ENCODE measurements at places on chromosomes 6 and 20.

DNA sequence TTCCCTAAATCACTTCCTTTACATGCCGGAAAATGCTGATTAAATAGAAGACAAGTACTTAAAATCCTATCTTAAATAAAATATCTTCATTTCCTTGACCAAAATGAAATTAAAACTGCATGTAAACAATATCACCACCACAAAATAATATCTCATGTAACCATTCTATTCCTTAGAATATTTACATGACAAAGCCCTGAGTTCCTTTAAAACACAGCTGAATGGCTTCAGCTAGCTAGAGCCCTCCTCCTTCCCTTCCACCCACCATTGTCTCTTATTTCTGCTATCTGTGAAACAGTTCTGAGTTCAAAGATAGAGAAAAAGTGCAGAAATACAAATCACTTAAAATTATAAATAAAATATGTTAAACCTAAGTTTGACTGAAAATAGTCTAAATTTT, 103.1 kb downstream of the HIVEP2 start:
- no peak for DNase-seq

- no peak for DNase-seq
Observed at GRCh38 chr20:57156011-57156729, 110.3 kb downstream of the BMP7 start.

DNA sequence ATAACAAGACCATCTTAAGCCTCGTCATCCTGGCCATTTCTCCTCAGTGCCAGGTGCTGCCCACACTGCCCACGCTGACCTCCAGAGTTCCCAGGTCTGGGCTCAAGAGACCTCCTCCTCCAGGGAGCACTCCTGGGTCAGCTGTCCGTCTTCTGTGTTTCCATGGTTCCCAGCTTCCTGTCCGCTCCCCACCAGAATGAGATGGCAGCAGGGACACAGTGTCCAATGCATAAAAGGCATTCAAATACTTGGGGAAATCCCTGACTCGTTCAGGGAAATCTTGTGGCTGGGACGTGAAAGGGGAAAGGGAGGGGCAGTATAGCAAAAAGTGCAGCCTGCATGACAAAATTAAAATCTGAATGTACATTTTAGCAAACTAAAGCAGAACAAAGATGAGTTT, 54.3 kb downstream of the SLC23A2 start:
- DNase-seq = no peak

GRCh38 chr20:51577432-51578144, 35.1 kb upstream of the NFATC2 start:
- no peak for DNase-seq

All from amygdala (tissue), 56 donors.